Hepatocyte (in vitro differentiated cells): ENCODE measurements at places on chromosomes 16 and 17. TPM values are rescaled to one million over a fixed set of nuclear protein-coding genes. Genes with fewer than 3 reads are reported as not detected.

- DNase-seq: no peak
Measured at GRCh38 chr17:35545150-35545549, 7.7 kb upstream of the SLFN12L start.

The CEP295NL gene
- total RNA-seq: 0.44 and 0.97 TPM in 2 replicates

GRCh38 chr16:71540-72401 is 660 bp downstream of the RHBDF1 start:
- DNase-seq: peak; percentile 92

The SBK1 gene
- 1.8 and 4.2 TPM in 2 replicates for total RNA-seq

GRCh38 chr16:24075302-24075701 is 180.8 kb upstream of the CACNG3 start:
- no peak for DNase-seq
